Naive thymus-derived CD8-positive, alpha-beta T cell (primary cell): ENCODE measurements at places on chromosomes 11 and 22. TPM values are rescaled to one million over a fixed set of nuclear protein-coding genes. Genes with fewer than 3 reads are reported as not detected.

DNA sequence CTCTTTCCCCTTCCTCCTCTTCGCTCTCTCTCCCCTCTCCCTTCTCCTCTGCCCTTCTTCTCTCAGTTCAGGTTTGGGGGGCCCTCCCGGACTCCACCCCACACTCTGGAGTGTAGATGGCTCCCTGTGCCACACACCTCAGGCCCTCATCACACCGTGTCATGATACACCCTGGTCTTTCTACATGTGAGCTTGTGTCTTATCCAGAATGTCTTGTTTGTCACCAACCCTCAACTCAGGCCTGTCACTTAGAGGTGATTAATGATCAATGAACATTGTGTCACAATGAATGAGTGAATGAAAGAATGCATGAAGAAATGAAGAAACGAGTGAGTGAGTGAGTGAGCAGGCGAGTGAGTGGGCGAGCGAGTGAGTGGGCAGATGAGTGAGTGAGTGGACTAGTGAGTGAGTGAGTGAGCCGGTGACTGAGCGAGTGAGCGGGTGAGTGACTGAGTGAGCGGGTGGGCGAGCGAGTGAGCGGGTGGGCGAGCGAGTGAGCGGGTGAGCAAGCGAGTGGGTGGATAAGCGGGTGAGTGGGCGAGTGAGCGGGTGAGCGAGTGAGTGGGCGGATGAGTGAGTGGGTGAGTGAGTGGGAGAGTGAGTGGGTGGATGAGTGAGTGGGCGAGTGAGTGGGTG, 33.8 kb downstream of the CAPN1 start:
- DNase-seq, result no peak

- DNase-seq, result no peak
Observed at GRCh38 chr11:36156817-36157519, 132.3 kb downstream of the COMMD9 start.

GRCh38 chr11:67999201-67999629, 4.7 kb downstream of the UNC93B1 start:
- DNase-seq, result no peak

GRCh38 chr11:7278314-7278917, 26.7 kb downstream of the SYT9 start:
- no peak for DNase-seq

DNA sequence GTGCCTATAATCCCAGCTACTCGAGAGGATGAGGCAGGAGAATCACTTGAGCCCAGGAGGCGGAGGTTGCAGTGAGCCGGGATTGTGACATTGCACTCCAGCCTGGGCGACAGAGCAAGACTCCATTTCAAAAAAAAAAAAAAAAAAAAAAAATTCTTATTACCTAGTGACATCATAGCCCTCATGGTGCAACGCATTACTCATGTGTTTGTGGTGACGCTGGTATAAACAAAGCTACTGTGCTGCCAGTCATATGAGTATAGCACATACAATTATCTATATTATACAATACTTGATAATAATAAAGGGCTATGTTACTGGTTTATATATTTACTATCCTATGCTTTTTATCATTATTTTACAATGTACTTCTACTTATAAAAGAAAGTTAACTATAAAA, 41.2 kb downstream of the OR2AT4 start:
- DNase-seq, result no peak

GRCh38 chr22:39142088-39142680, 10.3 kb downstream of the CBX7 start:
- DNase-seq, result no peak

The C2CD3 gene
- polyA plus RNA-seq, result 4.1 TPM

The PATE4 gene
- not detected for polyA plus RNA-seq

The MPPED1 gene
- not detected for polyA plus RNA-seq
